Forelimb muscle (tissue), 1 donor: ENCODE measurements at places on chromosomes 2 and 18.

- no peak for DNase-seq
Measured at GRCh38 chr18:52437161-52437560, 97.2 kb downstream of the DCC start.

DNA sequence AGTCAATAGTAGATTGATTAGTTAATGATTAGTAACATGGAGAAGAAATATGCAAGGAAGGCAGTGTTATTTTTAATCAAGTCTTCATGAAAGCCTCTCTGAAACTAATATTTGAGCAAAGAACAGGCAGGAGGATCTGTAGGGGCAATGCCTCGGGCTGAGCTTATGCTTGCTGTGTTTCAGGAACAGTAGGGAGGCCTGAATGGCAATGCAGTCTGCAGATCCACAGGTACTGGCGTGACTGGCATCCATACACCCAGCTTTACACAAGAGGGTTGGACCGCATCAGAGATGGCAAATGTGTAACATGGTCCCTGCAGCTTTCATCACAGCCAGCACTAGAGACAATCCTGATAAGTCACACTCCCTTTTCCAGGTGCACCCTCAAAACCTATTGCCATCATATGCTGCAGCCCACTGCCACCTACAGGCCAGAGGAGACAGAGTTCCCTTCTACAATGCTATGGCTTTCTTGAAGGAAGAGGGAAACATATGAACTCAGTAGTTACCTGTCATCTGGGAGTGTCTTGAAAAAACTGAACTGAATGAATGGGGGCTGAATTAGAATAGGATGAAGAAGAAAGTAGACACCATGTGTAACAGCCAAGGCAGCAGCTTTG is 582.4 kb upstream of the RAB6C start:
- DNase-seq = peak; percentile 11

DNA sequence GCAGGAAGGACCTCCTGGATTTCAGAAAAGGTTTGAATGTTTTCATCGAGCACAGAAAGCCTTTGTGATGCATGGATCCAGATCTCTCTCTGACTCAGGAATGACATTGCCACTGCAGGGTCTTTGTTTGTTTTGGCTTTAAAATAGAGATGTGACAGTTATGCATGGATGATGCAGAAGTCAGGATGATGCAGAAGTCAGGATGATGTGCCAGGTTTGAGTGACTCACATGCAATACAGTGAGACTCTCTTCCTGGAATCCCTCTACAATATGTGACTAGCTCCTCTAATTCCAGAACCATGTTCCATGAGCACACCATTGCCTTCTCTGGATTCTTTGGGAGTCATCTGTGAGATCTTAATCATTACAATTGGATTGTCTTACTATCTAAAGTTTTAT is 177.9 kb upstream of the RAB6C start:
- DNase-seq = no peak

DNA sequence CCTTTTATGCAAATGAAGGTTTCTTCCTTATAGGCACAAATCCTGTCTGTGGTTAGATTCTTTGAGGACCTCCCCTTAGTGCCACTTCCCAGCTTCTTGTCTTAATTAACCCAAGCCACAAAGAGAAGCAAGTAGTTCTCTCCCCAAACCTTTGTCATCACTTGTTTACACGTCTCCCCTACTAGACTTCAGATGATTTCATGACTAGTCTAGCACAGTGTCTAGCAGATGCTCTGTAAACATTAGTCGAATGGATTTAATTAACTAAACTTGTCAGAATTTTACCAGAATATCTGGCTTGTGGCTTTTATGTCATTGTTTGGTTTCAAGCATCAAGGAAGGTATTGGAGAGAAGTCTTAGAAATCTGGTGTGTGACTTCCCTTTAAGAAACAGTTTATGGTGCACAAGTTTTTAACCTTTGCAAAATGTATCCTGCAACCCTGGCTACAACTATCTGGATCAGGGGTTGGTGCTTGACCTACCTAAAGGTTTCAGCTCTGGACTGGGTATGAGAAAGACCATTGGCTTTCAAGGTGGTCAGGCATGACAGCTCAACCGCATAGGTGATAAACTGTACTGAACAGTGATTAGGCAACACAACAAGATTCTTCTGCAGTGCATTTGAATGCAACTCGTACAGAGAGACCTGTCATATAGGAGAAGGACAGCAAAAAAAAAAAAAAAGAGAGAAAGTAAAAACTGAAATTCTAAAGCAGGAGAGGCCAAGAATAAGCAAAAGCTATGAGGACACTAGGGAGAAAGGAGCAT is 93.2 kb upstream of the CCDC150 start:
- DNase-seq = no peak

DNA sequence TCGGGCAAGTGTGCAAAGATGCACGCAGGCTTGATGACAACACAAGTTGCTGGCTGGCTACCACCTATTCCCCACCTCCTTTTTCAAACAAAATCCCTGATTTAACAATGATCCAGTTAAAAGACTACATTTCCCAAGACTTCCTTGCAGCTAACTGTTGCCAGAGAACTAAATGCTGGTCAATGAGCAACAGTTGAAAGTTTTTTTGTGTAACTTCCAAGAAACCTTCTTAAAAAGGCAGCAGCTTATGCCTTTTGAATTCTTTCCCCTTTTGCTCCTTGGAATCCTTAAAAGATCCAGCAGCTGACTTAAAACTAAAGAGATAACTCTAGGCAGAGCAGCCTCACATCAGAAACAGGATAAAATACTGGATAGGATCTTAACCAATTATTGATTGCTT is 38.5 kb downstream of the NPHP1 start:
- no peak for DNase-seq

GRCh38 chr18:61887838-61888237 is 5.0 kb downstream of the RNF152 start:
- DNase-seq = no peak

- DNase-seq = no peak
Measured at GRCh38 chr2:177869209-177869608, 203.4 kb downstream of the PDE11A start.

GRCh38 chr18:58004317-58004716 is 39.7 kb upstream of the NEDD4L start:
- DNase-seq = no peak

DNA sequence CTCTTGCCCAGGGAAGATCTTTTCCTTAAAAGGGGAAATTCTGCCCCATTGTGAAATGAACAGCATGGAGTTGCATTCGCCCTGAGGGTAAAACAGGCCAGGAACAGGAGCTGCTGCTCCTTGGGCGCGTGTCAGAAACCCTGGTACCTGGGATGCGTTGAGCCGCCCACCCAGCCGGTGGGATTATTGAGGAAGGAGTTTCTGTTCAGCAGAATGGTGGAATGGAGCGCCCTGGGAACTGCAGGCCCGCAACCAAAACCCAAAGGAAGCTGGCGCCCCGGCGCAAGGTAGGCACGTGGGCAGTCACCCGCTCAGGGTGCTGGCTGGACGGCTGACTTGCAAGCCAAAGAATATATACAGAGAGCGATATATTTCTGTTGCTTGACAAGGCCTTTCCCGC is 73.5 kb downstream of the MTCL1 start:
- no peak for DNase-seq

DNA sequence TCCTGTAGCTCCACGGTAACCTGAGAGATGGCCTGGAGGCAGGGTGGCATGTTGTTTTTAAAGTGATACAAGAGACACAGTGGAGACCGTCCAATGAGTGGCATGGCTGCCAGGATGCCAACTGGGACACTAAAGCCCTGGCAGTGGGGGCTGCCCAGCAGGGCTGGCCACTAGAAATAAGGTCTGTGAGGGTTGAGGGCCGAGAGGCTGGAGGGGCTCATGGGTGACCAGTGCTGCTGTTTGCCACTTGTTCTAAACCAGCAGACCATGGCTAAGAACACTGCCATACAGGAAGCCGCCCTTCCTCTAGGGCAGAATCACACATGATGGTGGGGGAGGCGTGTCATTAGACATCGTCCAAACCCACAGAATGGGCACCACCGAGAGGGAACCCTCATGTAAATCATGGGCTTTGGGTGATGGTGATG is 71.9 kb downstream of the ALPK2 start:
- no peak for DNase-seq

GRCh38 chr2:165008730-165009315 is 53.5 kb upstream of the SLC38A11 start:
- DNase-seq = no peak

- no peak for DNase-seq
Measured at GRCh38 chr2:238096311-238097011, 3.7 kb upstream of the ESPNL start.

GRCh38 chr18:1296237-1296636 is 391.6 kb downstream of the ADCYAP1 start:
- DNase-seq = no peak

GRCh38 chr2:85653996-85654395 is 14.0 kb downstream of the SFTPB start:
- no peak for DNase-seq

GRCh38 chr18:8283891-8284585 is 325.2 kb upstream of the RAB12 start:
- DNase-seq = no peak

- DNase-seq = no peak
Measured at GRCh38 chr18:2968606-2969005, 44.3 kb downstream of the LPIN2 start.

DNA sequence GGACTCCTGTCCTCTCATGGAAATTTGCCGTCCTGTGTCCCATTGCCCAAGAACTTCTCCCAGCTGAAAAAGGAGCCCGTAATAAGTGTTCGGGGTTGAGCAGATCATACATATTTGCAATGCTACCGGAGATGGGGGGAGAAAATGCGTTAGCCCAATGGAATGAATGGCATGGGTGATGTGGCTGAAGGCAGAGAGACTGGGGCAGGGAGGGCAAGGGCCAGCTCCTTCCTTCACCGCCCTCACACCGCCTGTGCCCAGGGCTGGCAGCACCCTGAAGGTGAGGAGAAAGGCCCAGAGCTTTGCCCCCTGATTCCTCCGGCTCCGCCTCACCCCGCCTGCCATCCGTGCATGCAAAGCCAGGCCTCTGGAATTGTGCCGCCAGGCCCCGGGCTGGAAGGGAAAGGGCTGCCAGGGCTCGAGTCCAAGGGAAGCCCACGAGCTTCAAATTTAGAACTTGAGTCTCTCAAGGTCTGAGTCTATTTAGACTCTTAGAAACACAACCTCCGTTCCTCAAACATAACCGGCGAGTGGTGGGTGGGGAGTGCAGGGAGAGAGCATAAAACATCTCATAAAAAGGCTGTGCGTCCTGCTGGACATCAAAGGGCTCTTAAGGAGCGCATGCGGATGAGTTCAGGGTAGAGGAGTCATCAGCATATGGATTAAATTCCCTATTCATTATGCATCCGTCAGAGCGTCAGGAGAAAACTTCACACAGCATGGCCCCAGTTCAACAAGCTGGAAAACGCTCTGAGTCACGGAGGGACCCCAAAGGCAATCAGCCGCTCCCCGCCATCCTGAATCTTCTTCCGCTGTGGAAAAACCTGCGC is 121.7 kb upstream of the GLI2 start:
- peak; percentile 22 for DNase-seq

- DNase-seq = no peak
Measured at GRCh38 chr2:20567159-20567925, 83.6 kb downstream of the HS1BP3 start.

DNA sequence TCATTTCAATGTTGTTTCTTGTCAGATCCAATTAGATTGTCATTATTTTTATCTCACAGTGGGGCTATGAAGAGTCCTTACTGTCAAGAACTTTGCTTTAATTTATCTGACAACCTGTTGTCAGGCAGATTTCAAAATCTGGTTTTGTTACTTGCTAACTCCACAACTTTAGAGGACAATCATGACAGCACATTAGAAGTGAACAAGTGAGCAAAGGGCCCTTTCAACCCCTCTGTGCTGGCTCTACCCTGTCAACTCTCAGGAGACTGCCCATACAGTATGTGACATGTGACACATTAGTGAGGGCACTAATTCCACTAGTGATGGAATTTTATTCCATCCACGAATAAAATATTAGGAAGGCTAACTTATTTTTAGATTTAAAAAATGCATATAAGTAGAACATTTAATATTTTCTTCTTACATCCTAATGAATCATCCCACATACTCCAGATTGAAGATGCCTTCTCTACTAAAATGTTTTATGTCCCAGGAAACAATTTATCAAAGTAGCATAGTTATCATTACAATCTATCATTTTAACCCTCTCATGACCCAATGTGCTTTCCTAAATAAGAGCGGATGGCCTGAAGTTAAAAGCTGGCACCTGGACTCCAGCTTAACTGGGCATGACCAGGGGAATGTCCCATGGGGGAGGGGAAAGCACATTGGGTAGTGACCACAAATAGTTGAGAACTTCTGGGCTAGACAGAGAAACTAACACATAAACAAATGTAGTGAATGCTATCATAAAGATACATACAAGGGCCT is 97.6 kb upstream of the PPP1CB start:
- DNase-seq = no peak

DNA sequence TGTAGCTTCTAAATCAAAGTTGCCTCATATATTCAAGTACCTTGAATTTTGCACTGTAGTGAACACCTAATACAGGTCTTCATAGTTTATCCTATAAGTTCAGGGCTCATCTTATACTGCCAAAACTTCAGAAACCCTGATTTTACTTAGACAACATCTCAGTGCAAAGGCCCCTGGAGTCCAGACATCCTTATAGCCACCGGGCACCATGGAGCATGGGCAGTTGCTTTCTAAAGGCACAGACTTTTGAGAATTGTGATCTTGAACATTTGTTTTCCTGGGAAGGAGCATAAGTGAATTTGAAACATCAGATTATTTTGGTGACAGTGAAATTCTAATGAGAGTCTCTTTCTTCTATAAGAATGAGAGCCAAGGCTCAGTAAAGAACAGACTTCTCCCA is 292.3 kb downstream of the CYRIA start:
- no peak for DNase-seq

DNA sequence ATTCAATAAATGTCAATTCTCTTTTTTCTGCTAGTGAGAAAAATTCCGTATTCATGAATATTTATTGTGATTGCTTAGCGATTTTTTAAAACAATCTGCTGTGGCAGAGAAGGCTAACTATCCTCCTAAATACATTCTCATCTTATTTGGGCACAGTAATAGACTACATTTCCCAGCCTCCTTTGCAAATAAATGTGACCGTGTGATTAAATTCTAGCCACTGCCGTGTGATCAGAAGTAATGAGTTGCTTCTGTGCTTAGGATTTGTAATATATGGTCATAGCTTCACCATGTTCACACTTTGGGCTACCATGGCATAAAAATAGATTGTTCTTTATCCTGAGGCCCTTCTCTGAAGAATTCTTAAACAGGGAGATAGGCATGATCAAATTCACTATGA is 179.6 kb downstream of the FAM124B start:
- DNase-seq = no peak

DNA sequence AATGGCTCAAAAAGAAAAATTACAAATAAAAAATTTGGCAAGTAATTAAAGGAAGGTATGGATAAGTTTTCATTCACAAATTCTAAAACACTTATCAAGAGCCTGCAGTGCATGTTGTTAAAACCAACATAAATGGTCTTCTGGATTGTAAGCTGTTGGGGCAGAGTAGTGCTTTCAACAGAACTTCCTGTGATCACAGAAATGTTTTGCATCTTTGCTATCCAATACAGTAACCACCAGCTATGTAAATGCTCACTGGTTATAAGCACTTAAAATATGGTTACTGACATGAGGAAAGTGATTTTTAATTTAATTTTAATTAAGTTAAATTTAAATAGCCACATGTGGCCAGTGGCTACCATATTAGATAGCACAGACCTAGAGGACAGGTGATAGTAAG is 133.1 kb downstream of the NBAS start:
- no peak for DNase-seq
